Erythroblast (primary cell): ENCODE measurements at places on chromosomes 16 and 17.

GRCh38 chr17:48052956-48053757 is 5.0 kb downstream of the NFE2L1 start:
- DNase-seq = peak; percentile 71

DNA sequence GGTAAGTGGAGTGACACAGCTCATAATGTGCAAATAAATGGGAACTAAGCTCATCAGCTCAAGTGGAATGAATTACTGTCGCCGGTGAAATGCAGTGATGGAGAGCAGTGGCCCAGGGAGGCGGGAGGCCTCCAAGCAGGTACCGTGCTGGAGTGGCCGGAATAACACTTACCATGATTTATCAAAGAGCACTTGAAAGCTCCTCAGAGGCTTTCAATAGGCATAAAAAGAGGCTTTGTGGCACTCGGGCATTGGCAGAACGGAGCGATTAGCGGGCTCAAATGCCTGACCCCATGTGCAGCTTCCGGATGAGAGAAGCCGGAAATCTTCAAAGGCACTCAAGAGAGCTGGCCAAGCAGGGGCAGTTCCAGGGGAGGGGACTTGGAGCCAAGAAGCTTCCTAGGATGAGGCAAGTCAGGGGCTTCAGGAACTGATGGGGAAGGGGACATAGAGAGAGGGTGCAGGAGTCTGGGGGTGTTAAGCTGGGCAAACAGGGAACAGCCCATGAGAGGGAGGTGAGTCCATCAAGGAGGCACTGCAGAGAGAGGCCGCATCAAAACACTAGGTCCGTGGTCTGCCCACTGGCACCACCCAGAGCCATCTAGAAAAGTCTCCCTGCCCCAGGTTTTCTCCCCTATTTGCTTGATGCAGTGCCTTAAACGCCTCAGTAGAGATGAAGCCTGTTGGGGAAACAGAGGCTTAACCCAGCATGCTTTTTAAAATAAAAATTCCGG is 144.0 kb upstream of the IRX6 start:
- DNase-seq = no peak

DNA sequence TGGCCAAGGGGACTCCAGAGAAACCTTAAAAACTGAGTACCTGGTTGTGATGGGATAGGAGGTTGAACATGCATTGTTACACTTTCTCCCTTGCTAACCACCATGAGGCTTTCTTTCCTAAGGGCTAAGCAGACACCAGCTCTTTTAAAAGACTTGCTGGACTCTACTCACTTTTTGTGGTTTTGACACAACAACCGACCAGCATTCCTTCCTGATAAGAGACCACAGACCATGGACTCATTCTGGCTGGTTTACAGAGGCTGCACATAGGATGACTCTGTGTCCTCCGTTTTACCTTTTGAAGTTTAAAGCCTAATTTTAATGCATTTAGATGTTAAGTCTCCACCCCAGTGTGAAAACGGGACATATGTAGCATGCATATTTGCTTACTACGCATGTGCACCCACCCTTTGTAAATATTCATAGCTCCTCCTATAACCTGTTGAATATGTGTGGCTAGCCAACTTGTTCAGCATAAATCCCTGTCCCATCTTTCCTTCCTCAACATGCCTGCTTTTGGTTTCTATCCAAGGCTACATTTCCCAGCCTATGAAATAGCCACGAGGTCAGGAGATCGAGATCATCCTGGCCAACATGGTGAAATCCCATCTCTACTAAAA is 475.9 kb downstream of the GRIN2A start:
- DNase-seq = no peak

GRCh38 chr16:56282451-56282850 is 91.2 kb downstream of the GNAO1 start:
- no peak for DNase-seq

DNA sequence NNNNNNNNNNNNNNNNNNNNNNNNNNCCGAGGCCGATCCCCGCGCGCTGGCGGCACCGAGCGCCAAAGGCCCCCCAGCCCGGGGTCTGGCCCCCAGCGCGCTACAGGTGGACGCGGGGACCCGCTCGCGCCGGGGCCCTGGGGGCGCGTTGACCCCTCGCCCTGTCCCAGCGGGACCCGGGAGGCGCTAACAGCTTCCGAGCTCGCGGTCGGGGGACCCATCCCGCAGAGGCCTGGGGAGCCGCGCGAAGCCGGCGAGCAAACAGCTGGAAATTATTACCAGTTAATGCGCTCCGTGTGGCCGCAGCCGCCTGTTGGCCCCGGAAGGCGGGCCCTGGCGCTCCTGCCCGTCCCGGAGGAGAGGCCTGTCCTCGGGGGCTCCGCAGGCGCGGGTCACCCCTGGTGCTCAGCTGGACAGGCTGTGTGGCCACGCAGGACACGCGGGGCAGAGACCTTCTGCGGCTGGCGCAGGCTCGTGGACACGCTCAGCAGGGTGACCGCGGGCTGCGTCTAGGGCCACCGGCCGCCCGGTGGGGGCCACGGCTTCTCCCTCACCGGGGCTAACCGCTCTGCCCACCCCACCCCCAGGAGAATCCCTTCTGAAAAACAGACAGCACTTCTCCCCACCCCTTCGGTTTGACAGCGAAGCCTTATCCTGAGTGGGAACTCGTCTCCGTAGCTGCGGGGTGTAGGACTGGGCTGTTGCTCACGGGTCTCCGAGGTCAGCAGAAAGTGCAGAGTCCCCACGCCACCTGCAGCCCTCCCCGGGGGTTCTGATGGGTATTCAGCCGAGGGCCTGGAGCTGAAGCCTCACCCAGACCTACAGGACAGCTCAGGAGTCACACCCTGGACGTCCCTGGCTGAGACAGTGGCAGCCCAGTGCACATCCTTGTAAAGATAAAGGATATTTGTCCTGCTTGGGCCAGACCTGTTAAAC is 138.7 kb upstream of the RPH3AL start:
- no peak for DNase-seq

- no peak for DNase-seq
Measured at GRCh38 chr17:77165577-77165976, 24.8 kb downstream of the SEC14L1 start.
